ENCODE measurements at places on chromosomes 5 and 9.
A peak's percentile ranks its signal among the peaks of the same experiment; 100 is the strongest.

GRCh38 chr5:147437161-147437596 is 72.7 kb downstream of the DPYSL3 start:
- no peak for DNase-seq

DNA sequence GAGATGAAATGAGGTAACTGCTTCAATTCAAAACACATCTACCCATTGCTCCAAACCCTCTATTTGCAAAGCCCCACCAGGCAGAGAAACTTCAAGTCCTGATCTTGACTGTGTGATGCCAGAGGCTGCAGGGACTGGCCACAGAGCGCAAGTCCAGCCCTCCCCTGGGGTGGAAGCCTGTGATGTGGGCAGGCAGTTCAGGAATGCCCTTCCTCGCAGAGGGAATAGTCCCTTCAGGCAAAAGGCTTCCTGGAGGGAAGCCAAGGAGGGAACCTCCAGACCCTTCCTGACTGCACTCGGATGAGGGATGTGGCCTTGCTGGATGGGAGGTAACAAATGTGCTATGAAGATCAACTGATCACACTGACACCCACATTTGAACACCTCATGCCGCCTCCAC is 131.2 kb downstream of the SLIT3 start:
- DNase-seq, result no peak

DNA sequence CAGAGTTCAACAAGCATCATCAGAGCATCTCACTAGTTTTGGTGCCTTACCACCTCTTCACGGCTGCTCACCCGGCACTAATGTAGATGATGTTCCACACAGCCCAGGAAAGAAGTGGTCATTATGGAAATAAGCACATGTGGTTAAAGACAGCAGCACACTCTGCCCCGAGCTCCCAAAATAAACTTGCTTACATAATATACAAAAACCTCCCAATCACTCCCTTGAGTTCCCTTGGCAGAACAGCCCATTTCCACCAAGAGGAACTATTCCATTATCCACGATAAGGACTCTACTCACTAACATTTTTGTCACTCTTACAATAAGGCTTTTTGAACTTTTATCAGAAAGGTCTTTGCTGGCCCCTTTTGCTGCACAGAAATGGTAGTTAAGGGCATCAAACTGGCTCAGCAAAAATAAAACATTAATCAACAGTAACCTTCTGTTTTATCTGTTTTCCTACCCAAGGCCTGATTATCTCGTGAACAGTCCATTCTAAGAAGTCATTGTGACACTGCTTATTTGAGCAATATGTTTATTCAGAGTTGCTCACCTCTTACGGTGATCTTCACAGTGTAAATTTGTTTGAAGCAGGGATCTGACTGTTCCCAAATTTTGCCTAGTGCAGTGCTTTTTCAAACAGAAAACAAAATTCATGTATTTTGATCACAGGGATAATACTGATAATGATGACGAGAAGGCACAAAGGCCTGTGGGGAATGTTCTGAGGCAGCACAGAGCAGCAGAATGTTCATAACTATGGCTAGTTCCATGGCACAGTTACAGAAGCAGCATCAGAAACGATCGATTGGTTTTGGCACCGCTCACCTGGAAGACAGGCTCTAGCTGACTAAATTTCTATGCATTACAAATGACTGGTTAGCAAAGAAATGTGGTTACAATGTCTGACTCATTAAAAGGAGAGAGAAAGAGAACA is 399.8 kb upstream of the PIK3R1 start:
- no peak for DNase-seq

GRCh38 chr5:11928909-11929308 is 24.7 kb upstream of the CTNND2 start:
- no peak for DNase-seq

DNA sequence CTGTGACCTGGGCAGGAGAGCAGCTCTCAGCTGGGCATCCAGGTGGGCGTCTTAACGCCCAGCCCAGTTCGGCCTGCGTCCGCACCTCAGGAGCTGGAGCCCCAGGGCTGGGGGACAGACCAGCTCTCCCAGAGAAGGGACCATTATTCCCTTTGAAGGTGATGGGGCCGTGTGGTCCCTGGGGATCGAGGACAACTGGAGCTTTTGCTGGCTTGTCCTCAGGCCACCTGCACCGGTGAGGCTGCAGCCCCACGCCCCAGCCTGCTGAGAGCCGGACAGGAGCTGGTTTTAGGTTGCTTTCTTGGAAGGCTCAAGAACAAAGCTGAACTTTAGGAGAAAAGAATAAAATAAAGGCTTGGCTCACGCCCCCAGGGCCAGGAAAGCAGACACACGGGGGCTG is 40.9 kb downstream of the NACC2 start:
- DNase-seq, result no peak

- no peak for DNase-seq
These were observed 75.5 kb upstream of the RANBP3L start for GRCh38 chr5:36377192-36377591.

- no peak for DNase-seq
These were observed 20.7 kb downstream of the OSMR start for GRCh38 chr5:38866362-38867031.

DNA sequence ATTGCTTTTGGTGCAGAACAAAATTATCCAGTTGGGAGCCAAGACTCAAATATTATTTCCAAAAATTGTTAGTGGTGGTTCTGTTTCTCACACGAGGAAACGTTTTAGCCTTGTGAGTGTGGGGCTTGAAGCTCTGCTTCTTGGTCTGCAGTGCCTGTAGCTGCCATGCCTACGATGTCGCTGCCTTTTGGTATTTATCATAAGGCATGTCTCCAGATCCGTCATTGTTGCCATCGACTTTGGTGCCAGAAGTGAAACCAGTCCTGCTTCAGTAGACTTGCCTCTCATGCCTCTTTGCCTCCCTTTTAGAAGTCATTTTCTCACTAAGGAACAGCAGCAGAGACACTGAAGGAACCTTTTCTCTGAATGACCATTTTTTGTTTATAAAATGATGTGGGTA is 29.7 kb upstream of the CATSPER3 start:
- peak; percentile 13 for DNase-seq

DNA sequence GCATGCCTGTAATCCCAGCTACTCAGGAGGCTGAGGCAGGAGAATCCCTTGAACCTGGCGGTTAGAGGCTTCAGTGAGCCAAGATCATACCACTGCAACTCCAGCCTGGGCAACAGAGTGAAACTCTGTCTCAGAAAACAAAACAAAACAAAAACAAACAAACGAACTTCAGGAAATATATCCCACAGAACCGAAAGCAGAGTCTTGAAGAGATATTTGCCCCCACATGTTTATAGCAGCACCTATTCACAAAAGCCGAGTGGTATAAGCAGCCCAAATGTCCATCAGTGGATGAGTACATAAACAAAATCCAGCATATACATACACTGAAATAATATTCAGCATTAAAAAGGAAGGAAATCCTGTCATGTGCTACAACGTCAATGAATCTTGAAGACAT is 57.6 kb upstream of the GRIN3A start:
- DNase-seq, result no peak

DNA sequence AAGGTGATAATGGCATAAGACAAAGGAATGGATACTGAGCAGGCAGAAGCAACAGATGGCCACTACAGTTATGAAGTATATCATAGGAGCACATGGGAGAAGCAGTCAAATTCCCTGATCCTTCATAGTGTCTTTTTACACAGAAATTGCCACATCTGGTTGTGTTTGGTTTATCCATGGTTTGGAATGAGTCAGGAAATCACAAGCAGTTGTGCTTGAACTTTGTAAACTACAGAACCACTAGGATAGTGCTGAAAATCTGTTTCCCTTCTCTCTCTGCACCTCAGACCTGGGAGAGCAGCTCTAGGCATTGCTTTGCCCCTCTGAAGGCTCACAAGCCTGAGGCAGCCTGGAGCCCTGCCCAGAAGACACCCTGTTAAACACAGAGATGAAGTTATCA is 134.0 kb downstream of the DMRT2 start:
- DNase-seq, result no peak

GRCh38 chr5:139711906-139712224 is 63.7 kb downstream of the CXXC5 start:
- DNase-seq, result no peak

- DNase-seq, result no peak
These were observed 3.3 kb upstream of the PRLR start for GRCh38 chr5:35233601-35234000.

DNA sequence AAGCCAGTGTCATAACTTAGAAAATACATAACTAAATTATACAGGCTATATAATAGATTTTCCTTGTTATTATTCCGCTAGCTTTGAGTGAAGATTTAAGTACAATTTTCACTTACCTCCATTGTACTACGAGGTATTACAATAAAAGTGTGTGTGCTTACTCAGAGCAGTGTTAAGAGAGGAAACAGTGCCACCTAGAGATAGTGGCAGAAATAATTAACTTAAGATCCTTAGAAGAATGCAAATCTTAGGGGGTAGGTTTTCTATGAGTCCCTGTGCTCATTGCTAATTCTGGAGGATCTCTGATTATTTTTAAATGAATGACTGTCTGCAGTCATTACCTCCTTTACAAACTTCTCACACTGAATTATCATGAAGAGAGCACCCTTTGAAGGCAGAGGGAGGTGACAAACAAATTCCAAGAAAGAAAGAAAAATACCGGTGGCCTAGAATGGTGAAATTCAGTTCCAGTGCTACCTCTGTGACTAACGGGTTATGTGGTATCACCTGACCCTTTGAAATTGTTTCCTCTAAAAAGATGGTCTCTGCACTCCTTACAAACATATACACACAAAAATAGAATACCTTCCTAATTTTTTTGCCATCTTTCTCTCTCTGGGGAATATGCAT is 379.8 kb downstream of the TRIM36 start:
- DNase-seq, result no peak

GRCh38 chr9:71647094-71647591 is 121.2 kb downstream of the CEMIP2 start:
- DNase-seq, result peak; percentile 57

DNA sequence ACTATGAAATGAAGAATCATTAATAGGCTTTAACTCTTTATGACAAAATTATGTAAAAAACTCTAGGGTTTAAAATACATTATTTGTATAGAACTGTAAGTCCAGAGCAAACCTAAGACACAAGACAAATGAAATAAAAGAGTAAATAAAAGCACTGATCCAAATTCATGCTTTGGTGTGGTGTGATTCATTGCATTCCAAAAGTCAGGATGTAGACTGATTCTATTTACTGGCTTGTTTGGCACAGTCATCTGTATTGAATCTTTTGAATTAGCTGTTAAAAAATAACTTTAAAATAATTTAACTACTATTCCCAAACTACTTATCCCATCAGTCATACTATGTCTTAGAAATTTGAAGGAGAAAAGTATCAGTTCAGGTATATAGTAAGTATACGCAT is 31.1 kb downstream of the IL4 start:
- no peak for DNase-seq

DNA sequence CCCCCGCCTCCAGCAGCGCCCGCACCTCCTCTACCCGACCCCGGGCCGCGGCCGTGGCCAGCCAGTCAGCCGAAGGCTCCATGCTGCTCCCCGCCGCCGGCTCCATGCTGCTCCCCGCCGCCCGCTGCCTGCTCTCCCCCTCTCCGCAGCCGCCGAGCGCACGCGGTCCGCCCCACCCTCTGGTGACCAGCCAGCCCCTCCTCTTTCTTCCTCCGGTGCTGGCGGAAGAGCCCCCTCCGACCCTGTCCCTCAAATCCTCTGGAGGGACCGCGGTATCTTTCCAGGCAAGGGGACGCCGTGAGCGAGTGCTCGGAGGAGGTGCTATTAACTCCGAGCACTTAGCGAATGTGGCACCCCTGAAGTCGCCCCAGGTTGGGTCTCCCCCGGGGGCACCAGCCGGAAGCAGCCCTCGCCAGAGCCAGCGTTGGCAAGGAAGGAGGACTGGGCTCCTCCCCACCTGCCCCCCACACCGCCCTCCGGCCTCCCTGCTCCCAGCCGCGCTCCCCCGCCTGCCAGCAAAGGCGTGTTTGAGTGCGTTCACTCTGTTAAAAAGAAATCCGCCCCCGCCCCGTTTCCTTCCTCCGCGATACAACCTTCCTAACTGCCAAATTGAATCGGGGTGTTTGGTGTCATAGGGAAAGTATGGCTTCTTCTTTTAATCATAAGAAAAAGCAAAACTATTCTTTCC is 19.3 kb downstream of the CDKN2A start:
- peak; percentile 67 for DNase-seq

DNA sequence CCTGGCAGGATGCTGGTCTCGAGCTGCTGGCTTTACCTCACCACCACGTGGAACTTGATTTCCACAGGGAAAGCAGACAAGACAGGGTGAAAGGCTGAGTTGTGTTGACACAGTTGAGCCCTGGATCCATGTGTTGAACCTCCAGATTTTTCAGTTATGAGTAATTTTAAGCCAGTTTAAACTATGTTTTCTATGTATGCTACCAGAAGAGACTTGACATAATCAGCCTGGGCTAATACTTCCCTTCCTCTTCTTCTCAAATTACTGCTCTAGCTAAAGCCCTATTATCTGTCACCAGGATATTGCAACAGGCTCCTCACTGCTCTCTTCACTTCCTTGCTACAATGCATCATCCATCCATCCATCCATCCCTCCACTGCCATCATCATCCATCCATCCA is 12.0 kb upstream of the PHYKPL start:
- peak; percentile 77 for DNase-seq

- no peak for DNase-seq
These were observed 82.3 kb downstream of the ATG10 start for GRCh38 chr5:82054004-82054710.

DNA sequence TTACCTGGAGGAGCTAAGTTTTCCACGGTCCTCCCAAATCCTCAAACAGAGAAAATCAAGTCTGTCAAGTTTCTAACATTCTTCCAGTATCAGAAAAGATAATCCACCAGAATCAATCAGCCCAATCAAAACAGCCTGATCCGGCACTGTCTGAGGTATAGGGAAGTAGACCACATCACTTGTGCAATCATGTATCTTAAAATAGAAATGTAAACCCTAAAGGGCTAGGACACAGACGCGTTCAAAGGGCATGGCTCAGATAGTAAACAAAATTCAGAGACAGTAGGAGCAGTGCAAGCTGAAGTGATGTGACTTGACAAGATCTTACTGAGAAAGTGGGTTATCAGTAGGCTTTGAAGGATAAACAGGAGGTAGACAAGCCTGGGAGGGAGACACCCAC is 252.4 kb upstream of the DAPK1 start:
- DNase-seq, result no peak

DNA sequence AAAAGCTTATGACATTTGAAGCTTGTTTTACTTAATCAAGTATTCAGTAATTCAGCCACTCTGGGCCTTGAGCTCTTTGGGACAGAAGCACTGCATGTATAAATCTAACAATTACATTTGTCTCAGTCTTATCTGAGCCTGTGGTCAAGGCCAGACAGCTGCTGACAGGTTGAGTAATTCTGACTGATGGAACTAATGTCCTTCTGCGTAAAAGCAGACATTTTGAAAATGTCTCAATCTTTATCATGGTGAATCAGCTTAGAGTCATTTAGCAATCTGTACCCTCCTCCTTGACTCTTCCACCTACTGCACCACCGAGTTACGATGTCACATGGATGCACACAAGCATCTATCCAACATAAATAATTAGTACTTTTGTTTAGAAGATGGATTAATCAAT is 400.0 kb downstream of the ARRDC3 start:
- DNase-seq, result no peak

- no peak for DNase-seq
These were observed 3.4 kb downstream of the RORB start for GRCh38 chr9:74500584-74500924.
